A673 (cell line): ENCODE measurements at places on chromosomes 7 and 10. TPM values are rescaled to one million over a fixed set of nuclear protein-coding genes. Genes with fewer than 3 reads are reported as not detected.
A peak's percentile ranks its signal among the peaks of the same experiment; 100 is the strongest.

GRCh38 chr7:2125931-2126330, 106.8 kb downstream of the MAD1L1 start:
- DNase-seq = no peak
- H3K36me3 ChIP-seq = no peaks in the 10 kb centered on the region
- no peak overlapping the region for H3K4me3 ChIP-seq

- DNase-seq = no peak
- H3K4me1 ChIP-seq = no peaks in the 10 kb centered on the region
- H3K36me3 ChIP-seq = no peaks in the 10 kb centered on the region
- H3K4me3 ChIP-seq = no peak overlapping the region
- H3K27ac ChIP-seq = no peak overlapping the region
Observed at GRCh38 chr7:132140341-132140740, 435.9 kb downstream of the PLXNA4 start.

DNA sequence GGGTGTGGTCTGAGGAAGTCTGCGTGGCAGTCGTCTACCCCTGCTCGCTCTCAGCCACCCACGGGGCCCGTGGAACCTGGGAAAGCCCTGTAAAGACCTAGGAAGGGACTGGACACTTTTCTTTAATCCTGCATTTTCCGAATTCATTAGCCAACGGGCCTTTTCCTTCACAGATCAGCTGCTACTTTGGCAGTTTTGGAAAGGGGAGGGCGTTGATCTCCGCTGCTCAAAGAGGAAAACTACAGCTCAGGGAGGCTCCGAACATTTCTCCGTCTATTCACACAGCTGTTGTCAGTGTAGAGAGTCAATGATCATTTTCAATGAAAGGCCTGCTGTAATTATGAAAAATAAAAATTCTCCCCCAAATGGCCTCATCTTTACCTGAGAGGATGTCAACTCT, 450.1 kb upstream of the MKI67 start:
- H3K27ac ChIP-seq = no peak overlapping the region
- H3K4me3 ChIP-seq = no peak overlapping the region
- no peak for DNase-seq
- peaks cover 30% of the 10 kb centered on the region for H3K4me1 ChIP-seq
- H3K36me3 ChIP-seq = no peaks in the 10 kb centered on the region

OR2A42 gene
- total RNA-seq = 0.21 and 0.37 TPM in 2 replicates

LIPK gene
- total RNA-seq = not detected in 2 replicates

DNA sequence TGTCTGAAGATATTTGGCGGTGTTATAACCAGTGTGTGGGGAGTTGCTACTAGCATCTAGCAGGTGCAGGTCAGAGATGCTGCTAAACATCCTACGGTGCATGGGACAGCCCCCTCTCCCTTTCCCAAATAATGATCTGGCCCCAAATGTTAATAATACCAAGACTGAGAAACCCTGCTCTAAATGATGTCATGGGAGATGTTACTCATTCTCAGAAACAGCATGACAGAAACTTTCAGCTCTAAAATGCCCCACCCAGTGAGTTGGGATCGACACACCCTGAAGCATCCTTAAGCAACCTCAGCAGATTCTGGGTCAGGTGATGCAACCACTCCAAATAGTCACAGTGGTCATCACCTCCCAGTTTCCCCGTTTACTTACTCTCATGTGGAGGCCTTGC, 108.8 kb upstream of the MPP7 start:
- H3K36me3 ChIP-seq = no peaks in the 10 kb centered on the region
- no peak for DNase-seq
- H3K4me3 ChIP-seq = no peak overlapping the region
- H3K27me3 ChIP-seq = no peaks in the 10 kb centered on the region

GRCh38 chr10:103111031-103111917, 81.8 kb downstream of the NT5C2 start:
- no peaks in the 10 kb centered on the region for H3K36me3 ChIP-seq
- peak; percentile 31 for DNase-seq
- peak overlapping the region; percentile 8 for H3K4me3 ChIP-seq
- no peaks in the 10 kb centered on the region for H3K27me3 ChIP-seq

DNA sequence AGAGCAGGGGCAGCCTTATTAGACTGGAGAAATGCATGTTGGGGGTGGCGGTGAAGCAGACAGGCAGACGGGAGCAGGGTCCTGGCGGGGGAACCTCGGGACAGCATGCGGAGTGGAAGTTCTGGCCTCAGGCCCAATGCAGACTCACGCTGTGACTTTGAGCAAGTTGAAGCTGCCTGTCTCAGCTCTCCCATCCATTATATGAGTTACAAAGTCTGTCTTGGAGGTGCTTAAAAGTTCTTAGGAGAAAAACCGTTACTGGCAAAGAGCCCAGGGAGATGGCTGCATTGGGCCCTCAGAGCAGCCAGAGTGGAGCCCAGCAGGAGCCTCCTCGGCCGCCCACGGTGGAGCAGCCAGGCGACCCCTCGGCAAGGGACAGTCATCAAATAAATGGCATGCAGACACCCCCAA, 509.5 kb downstream of the PLXNA4 start:
- no peaks in the 10 kb centered on the region for H3K36me3 ChIP-seq
- DNase-seq = peak; percentile 83
- no peaks in the 10 kb centered on the region for H3K27me3 ChIP-seq
- peak overlapping the region; percentile 21 for H3K27ac ChIP-seq

FXYD4 gene
- total RNA-seq = not detected in 2 replicates

RADIL gene
- 5.0 and 7.6 TPM in 2 replicates for total RNA-seq
